ENCODE measurements at places on chromosomes 4 and X. TPM values are rescaled to one million over a fixed set of nuclear protein-coding genes. Genes with fewer than 3 reads are reported as not detected.

Gene SPARCL1
- polyA plus RNA-seq = 0.64 TPM

Gene MAGIX
- polyA plus RNA-seq = 0.34 TPM

Gene TCEAL2
- not detected for polyA plus RNA-seq

DNA sequence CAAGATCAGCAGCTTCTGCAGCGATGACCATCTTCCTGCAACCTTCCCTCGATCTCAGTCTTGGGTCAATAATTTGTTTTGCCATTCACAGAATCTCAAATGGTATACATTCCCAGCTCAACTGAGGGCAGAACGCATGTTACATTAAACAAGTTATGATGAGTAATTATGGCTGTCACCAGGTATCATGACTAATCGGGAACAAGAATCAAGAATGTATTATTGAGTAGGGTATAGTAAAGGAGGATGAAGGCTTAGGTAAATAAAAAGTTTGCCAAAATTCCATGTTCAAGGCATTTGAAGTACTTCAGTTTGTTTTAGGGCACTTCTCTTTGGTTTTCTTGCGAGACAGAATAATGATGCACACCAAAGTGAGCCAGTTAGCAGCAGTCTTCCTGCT, 194.1 kb downstream of the SH2D1A start:
- no peaks in the 10 kb centered on the region for H3K36me3 ChIP-seq
- H3K4me3 ChIP-seq = no peak overlapping the region
- no peak overlapping the region for H3K27ac ChIP-seq
- DNase-seq = no peak

GRCh38 chr4:10321931-10322330, 135.3 kb downstream of the ZNF518B start:
- no peaks in the 10 kb centered on the region for H3K27me3 ChIP-seq
- H3K27ac ChIP-seq = no peak overlapping the region
- no peak for DNase-seq
- no peaks in the 10 kb centered on the region for H3K36me3 ChIP-seq

GRCh38 chr4:14874990-14875389, 127.3 kb upstream of the CPEB2 start:
- DNase-seq = no peak
- no peak overlapping the region for H3K27ac ChIP-seq
- H3K4me1 ChIP-seq = no peaks in the 10 kb centered on the region
- no peaks in the 10 kb centered on the region for H3K27me3 ChIP-seq

- H3K27ac ChIP-seq = no peak overlapping the region
- no peaks in the 10 kb centered on the region for H3K4me1 ChIP-seq
These were observed 47.8 kb downstream of the APLN start for GRCh38 chrX:129606918-129607317.

GRCh38 chrX:152637649-152638442, at the start of gene GABRQ:
GABRQ (plus strand) TSS chrX:152637895; CDS start chrX:152638203, 308 bp downstream.
- H3K27ac ChIP-seq = no peak within 1 kb of the TSS
- no peaks in the 10 kb centered on the region for H3K4me1 ChIP-seq
- H3K4me3 ChIP-seq = no peak within 1 kb of the TSS

- peaks cover 8% of the 10 kb centered on the region for H3K4me1 ChIP-seq
- no peaks in the 10 kb centered on the region for H3K36me3 ChIP-seq
- H3K27ac ChIP-seq = peak overlapping the region; percentile 64
- DNase-seq = peak; percentile 88
These were observed 118.2 kb upstream of the STX18 start for GRCh38 chr4:4659871-4660651.

DNA sequence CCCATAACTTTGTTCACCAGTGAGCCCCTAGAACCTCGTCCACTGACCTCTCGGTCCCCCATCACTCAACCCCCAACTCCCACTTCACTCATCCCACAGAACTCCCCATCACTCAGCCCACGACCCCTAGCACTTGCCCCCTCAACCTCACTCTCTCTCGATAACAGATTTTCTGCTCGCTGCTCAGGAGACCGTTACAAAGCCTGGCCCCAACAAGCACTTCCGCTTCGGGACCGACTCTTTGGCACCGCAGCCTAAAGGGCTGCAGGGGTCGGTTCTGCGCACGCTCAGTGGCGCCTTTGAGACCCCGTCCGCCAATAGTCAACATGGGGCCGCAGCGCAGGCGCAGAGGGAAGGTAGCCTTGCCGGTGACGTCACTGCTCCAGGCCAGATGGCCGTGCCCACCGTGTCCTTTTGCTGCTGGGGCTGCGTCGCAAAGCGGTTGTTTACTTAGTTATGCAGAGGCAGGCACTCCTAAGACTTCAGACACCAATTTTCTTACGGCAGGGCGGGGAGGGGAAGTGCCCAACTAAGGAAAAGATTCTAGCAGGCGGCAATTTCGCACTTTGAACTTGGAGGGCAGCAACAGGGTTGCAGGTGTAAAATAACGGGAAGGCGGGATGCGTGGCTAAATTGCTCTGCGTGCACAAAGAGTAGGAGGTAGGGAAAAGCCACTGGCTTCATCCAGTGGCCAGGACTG, at the start of gene ZNF182:
TSS of gene ZNF182 (minus strand) at position 232 of the 700 bp plus-strand sequence. CDS start 1,380 bp downstream, outside the sequence.
- H3K36me3 ChIP-seq = no peaks in the 10 kb centered on the region
- DNase-seq = peak; percentile 79
- no peaks in the 10 kb centered on the region for H3K27me3 ChIP-seq

DNA sequence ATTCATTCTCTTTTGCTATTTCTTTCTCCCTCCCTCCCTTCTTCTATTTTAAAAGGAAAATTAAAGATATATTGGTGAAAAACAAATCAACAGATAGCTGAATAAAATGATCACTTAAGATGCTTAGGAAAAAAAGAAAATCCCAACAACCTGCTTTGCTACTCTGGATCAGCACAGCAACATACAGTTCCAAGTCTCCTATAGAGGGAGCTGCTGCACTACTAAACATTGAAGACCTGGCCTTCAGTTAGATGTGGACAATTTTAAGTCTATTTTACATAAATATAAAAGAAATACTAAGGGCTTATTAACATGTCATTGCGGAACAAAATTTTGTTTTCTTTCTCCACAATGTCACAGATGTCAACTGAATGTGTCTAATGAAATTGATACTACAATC, 226.4 kb downstream of the MAGEB5 start:
- H3K27ac ChIP-seq = no peak overlapping the region
- no peaks in the 10 kb centered on the region for H3K4me1 ChIP-seq
- DNase-seq = peak; percentile 40
- H3K4me3 ChIP-seq = no peak overlapping the region
- no peaks in the 10 kb centered on the region for H3K27me3 ChIP-seq
- no peaks in the 10 kb centered on the region for H3K36me3 ChIP-seq

- H3K4me3 ChIP-seq = no peak overlapping the region
- no peak overlapping the region for H3K27ac ChIP-seq
- H3K36me3 ChIP-seq = no peaks in the 10 kb centered on the region
- H3K27me3 ChIP-seq = no peaks in the 10 kb centered on the region
- H3K4me1 ChIP-seq = no peaks in the 10 kb centered on the region
- DNase-seq = no peak
These were observed 173.9 kb downstream of the GRXCR1 start for GRCh38 chr4:43066415-43066814.

DNA sequence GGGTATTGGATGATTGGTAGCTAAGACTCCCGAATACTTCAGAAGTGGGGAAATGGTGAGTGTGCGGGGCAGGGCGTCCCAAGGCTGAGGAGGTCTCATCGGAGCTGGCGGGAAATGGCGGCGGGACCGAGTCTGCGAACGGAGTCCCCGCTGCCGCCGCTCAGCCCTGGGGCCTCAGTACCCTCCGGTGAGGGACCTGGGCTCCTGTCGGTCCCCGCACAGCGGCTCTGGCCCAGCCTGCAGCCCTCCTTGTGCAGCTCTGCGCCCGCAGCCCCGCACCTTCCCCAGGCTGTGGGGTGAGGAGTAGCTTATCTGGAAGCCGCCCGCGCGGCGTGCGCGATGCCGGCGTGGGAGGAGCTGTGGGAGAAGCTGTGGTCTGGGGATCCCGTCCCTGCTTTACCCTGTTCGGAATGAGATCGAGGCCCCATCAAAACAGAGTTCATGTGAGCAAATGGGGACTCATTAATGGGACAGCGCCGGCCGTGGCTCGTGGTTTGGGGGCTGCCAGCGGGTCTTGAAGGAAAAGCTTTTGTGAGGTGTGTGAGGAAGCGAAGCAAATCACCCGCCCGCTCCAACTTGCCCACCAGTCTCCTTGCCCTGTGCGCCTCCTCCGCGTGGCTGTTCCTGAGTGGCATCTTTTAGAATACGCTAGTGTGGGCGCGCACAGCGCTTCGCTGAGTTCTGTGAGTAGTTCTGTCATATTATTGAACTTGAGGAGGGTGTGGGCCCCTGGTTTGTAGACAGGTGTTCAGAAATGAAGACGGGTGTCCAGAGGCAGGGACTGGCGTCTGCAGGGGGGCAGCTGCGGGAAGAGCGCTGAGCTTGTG, 531 bp downstream of the ZNF141 start:
- DNase-seq = peak; percentile 40
- peak overlapping the region; percentile 97 for H3K27ac ChIP-seq
- no peaks in the 10 kb centered on the region for H3K36me3 ChIP-seq
- peak overlapping the region; percentile 85 for H3K4me3 ChIP-seq

GRCh38 chrX:34437586-34437985, 219.5 kb downstream of the TMEM47 start:
- no peaks in the 10 kb centered on the region for H3K27me3 ChIP-seq
- no peak overlapping the region for H3K27ac ChIP-seq
- no peak overlapping the region for H3K4me3 ChIP-seq
- no peak for DNase-seq

DNA sequence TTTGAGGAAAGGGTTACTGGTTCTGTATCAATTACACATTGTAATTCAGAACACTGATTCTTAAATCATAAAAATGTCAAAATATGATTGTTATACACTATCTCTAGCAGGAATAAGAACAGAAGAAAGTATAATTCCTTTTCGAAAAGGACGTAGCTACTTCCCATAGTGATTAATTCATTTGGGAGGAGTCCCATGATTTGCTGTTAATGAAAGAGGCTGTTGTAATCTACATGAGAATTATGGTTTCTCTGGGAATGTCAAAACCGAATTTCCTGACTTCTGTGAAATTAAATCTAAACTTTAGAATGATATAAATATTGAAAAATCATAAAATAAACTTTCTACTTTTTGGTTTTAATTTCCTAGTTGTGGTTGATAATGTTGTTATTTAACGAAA, 191.1 kb upstream of the ETNPPL start:
- no peaks in the 10 kb centered on the region for H3K4me1 ChIP-seq
- H3K4me3 ChIP-seq = no peak overlapping the region
- no peaks in the 10 kb centered on the region for H3K27me3 ChIP-seq
- no peak overlapping the region for H3K27ac ChIP-seq
- no peak for DNase-seq
